ENCODE measurements at places on chromosomes 16 and 17.

DNA sequence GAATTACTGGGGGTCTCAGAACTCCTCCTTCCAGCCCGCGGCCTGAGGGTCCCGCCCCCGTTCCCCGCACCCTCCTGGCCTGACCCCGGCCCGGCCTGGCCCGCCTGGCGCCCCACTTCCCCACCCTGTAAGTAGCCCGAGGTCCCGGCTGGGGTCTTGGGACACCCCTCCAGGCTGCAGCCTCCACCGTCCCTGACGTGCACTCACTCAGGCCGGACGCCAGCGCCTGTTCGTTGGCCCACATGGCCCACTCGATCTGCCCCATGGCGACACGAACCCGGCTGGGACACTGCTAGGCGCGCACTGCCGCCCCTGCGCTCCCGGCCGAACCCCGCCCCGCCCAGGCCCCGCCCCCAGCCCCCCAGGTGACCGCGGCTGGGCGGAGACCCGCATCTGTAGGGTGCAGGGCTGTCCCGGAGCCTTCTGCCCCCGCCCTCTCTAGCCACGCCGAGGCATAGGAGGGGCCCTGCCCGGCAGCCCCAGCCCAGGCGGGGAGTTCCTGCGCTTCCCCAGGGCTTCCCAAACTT, at the start of gene CYBA:
Gene CYBA (minus strand): TSS at position 305 of the 527 bp plus-strand sequence. CDS start 40 bp downstream, at position 265.
- no peak for DNase-seq

DNA sequence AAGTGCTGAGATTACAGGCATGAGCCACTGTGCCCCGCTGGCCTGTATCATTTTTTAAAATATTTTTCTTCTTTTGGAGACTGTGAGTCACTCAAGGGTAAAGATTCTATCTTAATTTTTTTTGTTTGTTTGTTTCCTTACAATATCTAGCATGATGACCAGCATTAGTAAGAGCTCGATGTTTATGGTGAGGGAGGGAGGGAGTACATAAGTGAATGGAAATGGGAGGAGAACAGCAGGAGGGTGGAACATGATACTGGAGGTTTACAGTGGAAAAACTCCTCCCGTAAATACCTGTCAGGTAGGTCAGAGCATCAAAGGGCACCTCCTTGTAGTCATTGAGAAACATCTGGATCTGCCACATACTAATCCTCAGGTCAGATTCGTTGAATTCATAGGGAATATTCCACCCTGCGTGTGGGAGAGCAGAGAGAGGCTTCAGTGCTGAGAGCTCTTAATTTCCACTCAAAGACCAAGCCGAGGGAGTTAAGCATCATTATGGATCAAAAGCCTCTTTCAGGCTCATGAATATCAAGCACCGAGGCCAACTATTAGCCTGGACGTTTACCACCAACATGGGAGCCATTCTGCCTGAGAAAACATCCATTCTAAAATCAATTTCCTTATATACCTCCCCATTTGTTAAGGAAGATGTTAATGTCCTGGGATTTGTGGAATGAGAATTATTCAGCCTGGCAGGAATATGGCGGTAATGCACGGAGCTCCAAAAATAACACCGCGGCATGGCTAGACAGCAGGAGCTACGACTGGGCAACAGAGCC, 51.8 kb downstream of the LYRM1 start:
- no peak for DNase-seq

GRCh38 chr17:55735731-55736405, 13.2 kb upstream of the TMEM100 start:
- DNase-seq, result no peak

GRCh38 chr17:74861662-74862107, 2.0 kb upstream of the GRIN2C start:
- DNase-seq, result no peak

DNA sequence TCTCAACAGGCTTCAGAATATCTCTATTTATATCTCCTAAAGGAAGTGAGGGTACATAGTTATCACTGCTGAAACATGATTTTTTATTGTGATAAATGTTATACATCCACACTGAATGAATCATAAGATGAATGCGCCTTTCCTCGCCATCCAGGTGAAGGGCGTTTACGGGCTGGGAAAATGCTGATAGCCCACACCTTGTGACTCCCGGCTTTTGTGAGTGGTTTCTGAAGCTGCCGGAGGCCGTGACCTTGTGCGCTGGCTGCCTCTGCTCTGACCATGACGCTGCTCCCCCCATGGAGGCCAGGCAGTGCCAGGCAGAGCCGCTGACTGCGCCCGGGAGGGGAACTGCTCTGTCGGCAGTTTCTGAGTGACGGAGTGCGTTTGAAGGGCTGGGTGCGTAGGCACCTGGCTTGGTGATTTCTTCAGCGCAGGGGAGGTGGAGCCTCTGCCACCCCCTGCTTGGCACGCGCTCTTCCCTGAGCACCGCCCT, 97.2 kb downstream of the RAP1GAP2 start:
- DNase-seq, result no peak

DNA sequence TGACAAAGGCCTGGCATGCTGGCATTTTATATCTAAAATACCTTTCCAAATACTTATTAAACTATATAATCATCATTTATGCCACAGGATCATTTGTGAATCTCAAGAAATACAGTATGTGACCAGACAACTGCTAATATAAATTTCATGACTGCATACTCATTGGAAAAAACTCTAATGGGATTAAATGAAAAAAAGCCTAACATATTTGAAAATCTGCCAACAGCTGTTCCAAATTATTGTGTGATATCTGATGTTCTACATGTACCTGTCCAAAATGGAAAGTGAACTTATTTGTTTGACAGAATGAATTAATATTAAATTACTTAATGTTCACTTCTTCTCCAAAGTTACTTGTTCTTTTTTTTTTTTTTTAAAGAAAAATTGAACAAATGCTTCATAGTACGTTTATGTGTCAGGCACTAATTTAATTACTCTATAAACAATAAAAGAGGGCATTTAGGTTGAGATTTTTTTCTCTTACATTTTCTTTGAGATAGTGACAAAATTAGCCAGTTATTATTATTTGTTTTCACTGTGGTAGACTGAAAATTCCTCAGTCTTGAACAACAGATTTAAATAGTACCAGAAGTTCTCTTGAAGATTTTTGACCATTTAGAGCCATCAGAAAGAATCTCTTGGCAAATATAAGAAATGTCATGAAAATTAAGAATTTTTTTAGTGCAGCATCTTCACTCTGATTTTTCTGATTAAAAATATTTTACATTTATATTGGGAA, 114.0 kb downstream of the FTO start:
- DNase-seq, result no peak

DNA sequence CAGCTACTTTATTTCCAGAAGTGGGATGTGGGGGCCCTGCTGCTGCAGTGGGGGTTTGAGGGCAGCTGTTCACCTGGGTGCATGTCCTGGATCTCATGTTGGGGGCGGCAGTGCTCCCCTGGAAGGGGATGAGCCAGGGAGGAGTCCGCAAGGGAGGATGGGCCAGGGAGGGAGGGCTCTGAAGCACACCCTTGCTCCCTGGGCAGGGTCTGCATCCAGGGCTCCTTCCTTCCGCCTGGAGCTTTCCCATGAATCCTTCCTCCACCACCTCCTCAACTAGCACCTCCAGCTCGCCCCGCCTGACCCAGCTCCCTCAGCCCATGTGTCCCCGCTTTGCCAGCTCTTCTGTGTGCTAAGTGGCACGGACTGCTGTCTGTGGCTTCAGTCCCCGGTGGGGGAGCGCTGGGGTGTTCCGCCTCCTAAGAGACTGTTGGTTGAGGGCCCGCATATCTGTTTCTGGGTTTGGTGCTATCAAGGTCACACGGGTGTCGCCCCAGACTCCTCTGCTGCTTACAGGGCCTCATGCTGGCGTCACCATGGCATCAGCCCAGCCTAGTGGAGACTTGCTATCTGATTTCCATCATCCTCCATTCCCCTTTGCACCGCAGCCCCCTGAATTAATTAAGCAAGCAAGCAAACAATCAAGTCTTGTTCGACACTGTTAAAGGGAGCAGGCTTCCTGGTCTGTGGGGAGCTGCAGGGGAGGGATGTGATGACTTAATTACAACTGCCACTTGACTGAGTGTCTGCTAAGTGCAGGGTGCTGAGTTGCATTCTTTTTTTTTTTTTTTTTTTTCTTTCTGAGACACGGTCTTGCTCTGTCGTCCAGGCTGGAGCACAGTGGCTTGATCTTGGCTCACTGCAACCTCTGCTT, 71.8 kb downstream of the PRKCA start:
- DNase-seq, result no peak

DNA sequence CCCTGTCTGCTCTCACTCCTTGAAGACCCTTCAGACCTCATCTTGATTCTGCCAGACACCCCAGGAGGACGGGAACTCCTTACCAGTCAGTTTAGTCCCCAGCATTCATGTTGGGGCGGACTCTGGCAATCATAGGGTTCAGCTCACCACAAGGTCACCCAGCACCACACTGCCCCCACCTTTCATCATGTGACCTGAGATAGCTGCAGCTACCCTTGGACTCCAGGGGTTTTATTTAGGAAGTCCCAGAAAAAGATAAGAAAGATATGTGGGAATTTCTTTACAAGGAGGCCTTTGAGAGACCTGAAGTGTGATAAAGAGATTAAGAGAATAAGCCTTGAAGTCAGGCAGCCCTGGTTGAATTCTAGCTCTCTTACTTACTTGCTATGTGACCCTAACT, 59.8 kb upstream of the NLK start:
- no peak for DNase-seq

DNA sequence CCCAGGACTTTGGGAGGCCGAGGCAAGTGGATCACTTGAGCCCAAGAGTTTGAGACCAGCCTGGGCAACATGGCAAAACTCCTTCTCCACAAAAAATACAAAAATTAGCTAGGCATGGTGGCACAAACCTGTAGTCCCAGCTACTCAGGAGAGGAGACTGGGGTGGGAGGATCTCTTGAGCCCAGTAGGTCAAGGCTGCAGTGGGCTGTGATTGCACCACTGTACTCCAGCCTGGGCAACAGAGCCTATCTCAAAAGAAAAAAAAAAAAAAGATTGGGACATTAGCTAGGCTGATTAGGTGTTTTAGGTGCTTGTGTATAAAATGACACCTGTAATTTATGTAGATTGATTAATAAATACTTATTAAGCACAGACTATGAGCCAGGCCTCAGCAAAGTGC, 10.1 kb downstream of the GFOD2 start:
- DNase-seq, result no peak

DNA sequence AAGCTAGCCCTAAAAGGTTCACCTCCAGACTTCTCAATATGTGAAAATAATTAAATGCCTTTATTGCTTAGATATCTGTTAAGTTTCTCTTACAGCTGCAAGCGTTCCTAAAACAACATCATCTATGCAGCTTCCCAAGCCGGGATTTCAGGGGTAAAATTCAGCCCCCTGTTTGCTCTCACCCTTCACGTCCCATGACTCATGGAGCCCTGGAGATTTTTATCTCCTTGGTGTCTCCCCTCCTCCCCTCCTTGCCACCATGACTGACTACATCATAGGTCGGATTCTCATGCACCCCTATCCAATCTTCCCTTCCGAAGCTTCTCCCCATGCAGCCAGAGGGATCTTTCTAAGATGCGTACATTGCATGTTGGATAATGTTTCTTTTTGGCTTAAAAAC, 21.0 kb upstream of the CACNG4 start:
- DNase-seq, result peak; percentile 1

DNA sequence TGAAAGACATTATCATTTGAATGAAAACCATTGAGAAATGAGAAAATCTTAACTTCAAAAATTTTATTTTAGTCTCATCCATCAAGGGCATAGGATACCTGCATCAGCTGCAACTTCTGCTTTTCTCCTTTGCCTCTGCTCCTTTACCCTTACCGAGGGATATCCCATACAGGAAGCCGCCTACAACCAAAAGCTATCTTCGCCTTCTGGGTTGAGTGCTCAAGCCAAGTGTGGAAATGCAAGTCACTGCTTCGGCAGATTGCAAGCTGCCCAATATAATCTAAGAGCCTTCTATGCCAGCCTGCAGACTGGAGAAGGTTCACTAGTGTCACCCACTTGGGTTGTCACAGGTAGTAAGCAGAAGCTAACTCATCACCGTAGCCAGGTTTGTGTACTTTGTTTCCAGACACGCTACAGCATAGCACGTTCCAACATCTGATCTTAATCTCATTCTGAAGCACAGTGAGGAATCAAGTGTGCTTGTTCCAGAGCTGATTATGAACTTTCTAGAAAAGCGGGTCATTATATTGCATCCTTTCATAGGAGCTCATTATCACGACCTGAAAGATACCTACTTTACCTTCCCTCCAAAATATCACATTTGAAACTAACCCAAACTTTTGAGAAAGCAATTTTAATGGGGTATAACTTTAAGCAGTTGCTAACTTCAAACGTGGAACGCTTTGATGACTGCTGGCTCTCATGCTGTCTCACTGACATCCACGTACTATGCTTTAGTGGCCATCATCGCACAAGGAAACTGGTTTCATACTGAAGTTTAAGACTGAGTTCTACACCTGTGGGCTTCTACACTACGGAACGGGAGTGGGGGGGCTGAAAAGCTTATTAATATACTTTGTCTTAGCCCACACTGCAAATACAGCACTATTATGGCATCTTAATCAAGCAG, 8.0 kb upstream of the UNK start:
- DNase-seq, result peak; percentile 25

DNA sequence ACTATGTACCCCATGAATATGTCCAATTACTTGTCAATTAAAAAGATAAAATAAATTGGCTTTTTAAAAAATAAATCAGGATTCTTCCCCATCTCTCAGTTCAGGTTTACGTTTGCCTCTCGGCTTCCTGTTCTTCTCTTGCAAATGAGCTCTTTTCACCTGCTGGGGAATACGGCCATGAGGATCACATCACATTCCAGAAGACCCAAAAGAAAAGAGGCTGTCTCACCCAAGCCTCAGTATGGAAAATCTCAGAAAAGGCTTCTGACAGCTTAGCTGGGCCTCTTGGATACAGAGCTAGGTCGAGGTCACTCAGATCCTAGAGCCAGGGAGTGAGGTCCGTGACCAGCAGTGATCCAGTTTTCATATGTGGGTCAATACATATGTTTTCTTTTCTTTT, 171.2 kb upstream of the SDK2 start:
- no peak for DNase-seq

DNA sequence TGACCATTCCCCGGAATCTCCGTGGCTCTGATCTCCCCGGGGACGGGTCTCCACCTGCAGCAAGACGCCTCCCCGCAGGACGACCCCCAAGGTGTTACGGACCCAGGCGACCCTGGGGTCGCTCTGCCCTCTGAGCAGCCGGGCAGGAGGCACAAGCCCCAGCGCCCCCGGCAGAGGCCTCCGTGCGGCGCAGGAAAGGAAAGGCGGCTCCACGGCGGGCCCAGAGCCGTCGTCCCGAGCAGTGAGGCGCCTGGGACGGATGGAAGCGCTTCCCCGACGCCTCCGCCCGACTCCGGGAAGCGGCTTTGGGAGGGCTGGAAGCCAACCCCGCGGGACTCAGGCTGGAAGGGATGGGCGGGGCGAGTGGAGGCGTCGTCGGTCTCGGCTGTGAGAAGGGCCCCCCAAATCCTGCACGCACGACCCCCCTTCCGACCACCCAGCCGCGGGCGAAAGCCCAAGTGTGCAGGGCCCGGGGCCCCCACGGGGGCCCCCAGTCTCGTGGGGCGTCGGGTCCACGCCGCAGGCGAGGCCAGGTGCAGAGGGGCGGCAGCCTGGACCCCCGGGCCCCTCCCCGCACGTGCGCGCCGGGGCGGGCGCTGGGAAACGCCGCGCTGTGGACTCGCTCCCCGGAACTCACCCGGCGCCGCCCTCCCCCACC, 32.7 kb upstream of the RPH3AL start:
- DNase-seq, result no peak

All from dorsolateral prefrontal cortex (tissue), 122 donors.